ENCODE measurements at places on chromosomes 2 and 18. TPM values are rescaled to one million over a fixed set of nuclear protein-coding genes. Genes with fewer than 3 reads are reported as not detected.
A peak's percentile ranks its signal among the peaks of the same experiment; 100 is the strongest.

Gene ALPP
- total RNA-seq: not detected

GRCh38 chr18:55475916-55476315 is 112.1 kb downstream of the TCF4 start:
- no peaks in the 10 kb centered on the region for H3K36me3 ChIP-seq
- H3K27ac ChIP-seq: no peak overlapping the region
- H3K27me3 ChIP-seq: no peaks in the 10 kb centered on the region
- peaks cover 22% of the 10 kb centered on the region for H3K4me1 ChIP-seq
- no peak for DNase-seq

- H3K4me1 ChIP-seq: peaks cover 18% of the 10 kb centered on the region
- H3K36me3 ChIP-seq: no peaks in the 10 kb centered on the region
- H3K27me3 ChIP-seq: no peaks in the 10 kb centered on the region
- peak overlapping the region; percentile 92 for H3K27ac ChIP-seq
- H3K4me3 ChIP-seq: peak overlapping the region; percentile 30
Measured at GRCh38 chr2:101533561-101534148, 58.7 kb upstream of the RFX8 start.

GRCh38 chr2:230751062-230751461 is 38.4 kb downstream of the CAB39 start:
- no peaks in the 10 kb centered on the region for H3K27me3 ChIP-seq
- peaks cover 7% of the 10 kb centered on the region for H3K4me1 ChIP-seq
- no peak overlapping the region for H3K4me3 ChIP-seq

Gene TUBA3E
- not detected for total RNA-seq

- H3K27ac ChIP-seq: no peak overlapping the region
- no peak for DNase-seq
- no peaks in the 10 kb centered on the region for H3K27me3 ChIP-seq
- H3K36me3 ChIP-seq: no peaks in the 10 kb centered on the region
Measured at GRCh38 chr2:205456682-205457081, 225.6 kb upstream of the NRP2 start.

DNA sequence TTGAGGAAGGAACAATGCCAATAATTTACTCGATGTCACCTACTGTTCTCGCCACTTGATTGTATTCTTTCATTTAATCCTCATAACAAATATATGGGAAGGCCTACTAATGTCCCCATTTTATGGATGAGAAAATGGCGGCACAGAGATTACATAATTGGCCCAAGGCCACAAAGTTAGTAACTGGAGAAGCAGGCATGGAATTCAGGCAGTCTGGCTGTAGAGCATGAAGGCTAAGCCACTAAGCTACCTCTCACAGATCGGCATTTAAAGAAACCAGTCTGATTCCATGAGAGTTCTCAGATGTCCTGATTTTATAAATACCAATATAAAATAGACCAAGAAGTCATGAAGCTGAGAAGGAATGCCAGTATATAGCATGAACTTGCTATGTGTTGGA is 121.8 kb upstream of the EPAS1 start:
- peaks cover 37% of the 10 kb centered on the region for H3K4me1 ChIP-seq
- no peaks in the 10 kb centered on the region for H3K27me3 ChIP-seq
- no peak overlapping the region for H3K4me3 ChIP-seq

Gene IL1RL1
- 32.8 TPM for total RNA-seq

DNA sequence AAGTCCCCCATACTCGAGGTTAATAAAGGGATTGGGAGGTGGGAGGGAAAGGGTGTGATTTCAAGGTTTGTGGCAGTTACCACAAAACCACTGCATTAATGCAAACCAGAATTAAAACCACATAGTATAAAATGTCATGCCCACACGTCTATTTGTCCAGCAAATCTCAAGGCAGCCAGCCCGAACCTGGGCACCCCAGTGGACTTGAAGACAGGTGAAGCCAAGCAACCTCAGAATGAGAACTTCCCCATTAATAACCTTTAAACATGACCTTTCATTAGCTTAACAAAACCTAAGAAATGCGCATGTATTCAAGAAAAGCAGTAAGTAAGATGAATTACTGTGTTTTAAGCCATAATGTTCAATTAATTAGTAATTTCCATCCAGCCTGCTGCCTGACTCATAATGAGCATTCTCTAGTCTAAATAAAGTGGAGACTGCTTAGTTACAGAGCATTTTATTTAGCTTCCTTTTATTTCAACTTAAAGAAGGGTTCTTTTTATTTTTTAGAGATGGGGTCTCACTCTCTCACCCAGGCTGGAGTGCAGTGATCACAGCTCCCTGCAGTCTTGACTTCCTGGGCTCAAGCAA is 229.6 kb downstream of the FAM210A start:
- no peak overlapping the region for H3K27ac ChIP-seq
- no peak overlapping the region for H3K4me3 ChIP-seq
- H3K36me3 ChIP-seq: no peaks in the 10 kb centered on the region
- peaks cover 5% of the 10 kb centered on the region for H3K4me1 ChIP-seq
- H3K27me3 ChIP-seq: no peaks in the 10 kb centered on the region
